Neural progenitor cell (in vitro differentiated cells): ENCODE measurements at places on chromosomes 16 and 17. TPM values are rescaled to one million over a fixed set of nuclear protein-coding genes. Genes with fewer than 3 reads are reported as not detected.

DNA sequence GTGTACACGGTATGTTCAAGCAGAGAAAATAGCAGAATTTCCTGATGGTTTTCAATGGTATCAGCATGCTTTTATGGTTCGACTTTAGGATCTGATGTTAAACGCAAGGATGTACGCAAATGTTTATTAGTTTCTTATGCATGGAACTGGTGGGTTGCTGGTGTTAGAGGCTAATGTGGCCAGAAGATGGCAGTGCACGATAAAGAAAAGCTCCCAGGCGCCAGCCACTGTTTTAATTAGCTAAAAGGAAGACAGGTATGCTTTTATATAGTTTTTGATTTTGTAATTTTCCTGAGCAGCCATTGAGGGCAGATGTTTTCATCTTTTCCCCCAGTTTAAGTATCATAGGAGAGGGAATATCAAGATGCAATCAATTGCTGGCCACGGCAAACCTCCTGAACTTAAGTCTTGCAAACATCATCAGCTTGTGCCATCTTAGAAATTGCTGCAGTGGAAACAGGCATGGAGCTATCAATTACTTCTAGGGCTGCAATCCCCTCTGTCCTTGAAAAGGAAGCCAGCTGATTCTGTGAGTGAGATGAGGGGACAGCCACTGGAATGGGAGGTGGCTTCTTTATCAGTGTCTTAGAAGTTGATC lies 648.5 kb upstream of the RBFOX1 start:
- peak; percentile 65 for DNase-seq

DNA sequence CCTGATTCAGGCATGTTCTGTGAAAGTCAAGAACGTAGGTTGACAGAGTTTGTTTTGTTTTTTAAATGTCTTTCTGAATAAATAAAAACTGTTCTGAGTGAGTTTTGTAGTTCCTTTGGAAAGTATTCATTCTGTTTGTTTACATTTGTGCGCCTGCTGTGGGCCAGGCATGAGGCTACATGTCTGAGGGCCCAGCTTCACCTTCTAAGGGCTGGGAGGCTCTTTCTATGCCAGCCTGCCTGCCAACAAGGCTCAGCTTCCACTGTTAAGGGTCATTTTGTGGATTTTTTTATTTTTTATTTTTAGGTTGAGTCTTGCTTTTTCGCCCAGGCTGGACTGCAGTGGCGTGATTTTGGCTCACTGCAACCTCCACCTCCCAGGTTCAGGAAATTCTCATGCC lies 6.1 kb downstream of the WWOX start:
- no peak for DNase-seq

- peak; percentile 49 for DNase-seq
Observed at GRCh38 chr17:18070861-18071340, 16.8 kb upstream of the DRG2 start.

DNA sequence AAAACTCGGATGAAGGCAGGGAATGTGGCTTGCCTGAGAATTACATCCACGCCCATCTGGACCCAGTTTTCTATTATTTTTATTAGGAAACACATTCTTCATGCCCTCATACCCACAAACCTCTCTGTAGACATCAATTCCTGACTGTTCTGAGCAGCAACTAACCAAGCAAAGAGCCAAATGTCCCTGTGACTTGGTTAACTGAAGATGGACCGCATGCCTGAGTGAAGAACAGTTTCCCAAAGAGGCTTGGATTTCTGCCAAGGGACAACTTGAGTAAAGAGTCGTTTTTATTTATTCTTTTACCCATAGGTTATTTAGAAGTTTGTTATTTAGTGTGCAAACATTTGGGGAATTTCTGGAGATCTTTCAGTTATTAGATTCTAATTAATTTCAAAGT lies 259.8 kb downstream of the GRIN2A start:
- DNase-seq: no peak

Gene ALKBH5
- total RNA-seq: 78.8 and 98.2 TPM in 2 replicates
